ENCODE measurements at places on chromosomes 12 and 14. TPM values are rescaled to one million over a fixed set of nuclear protein-coding genes. Genes with fewer than 3 reads are reported as not detected.

The NEMP1 gene
- 21.3 TPM for total RNA-seq

The DEPDC4 gene
- total RNA-seq = 2.0 TPM

The PZP gene
- total RNA-seq = not detected

The RND1 gene
- 19.3 TPM for total RNA-seq

The PTPRR gene
- total RNA-seq = 0.27 TPM

The KLRF1 gene
- total RNA-seq = not detected

The SIX6 gene
- not detected for total RNA-seq

The SLC5A8 gene
- total RNA-seq = not detected

The TSPAN19 gene
- total RNA-seq = not detected

All from A549 treated with DMSO at 1 μM for 4 hours (cell line).